Sciatic nerve (tissue), 2 donors: ENCODE measurements at places on chromosomes 13 and 19. TPM values are rescaled to one million over a fixed set of nuclear protein-coding genes. Genes with fewer than 3 reads are reported as not detected.

DNA sequence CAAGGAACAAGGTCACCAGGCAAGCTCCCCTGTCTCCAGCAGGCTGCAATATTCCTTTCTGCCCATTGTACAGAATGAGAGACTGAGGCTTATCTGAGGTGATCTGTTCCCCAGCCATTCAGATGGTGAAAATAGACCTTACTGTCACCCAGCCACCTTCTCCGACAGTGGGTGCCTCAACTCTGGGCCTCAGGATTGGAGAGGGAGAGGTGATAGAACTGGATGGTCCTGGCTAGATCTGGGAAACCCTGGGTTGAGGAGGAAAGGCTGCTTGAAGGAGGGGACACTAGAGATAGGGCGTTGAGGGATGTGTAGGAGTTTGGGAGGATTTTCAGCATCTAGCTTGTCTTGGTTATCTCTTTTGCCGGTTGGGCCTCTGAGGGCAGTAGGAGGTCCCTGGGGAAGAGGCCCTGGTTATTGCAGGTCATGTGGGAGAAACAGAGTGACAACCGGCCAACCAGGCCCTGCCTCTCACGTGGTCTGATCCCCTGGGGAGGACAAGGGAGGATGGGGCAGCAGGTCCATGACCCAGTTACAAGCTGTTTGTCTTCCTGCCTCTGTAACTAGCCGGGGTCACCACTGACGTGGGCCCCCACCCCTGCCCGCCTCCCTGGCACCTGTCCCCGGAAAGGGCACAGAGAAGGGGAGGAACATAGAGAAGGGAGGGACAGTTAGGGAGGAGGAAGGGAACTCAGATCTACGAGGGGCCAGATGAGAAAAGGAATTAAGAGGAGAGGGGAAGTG lies 8.2 kb downstream of the NFIC start:
- DNase-seq, result no peak

- no peak for DNase-seq
Observed at GRCh38 chr19:28019901-28020300, 1193.0 kb downstream of the UQCRFS1 start.

DNA sequence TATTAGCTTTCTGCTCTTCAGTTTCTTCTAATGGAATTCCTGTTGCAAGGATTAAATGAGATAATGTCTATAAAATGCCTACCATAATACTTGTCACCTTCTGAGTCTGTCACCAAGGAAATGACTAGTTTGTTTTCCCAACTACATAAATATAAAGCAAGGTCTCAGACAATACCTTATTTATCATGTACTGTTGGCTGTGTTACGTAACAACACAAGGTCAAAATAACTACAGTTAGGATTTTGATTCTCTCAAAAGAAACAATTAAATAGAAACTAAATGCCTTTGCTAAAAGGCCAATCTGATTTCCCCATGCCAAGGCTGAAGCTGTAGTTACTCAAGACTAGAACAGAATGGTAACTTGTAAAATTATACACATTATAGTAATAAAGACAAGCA lies 134.5 kb downstream of the PCDH9 start:
- DNase-seq, result no peak

- DNase-seq, result no peak
Observed at GRCh38 chr13:110445722-110446574, 115.6 kb downstream of the RAB20 start.

DNA sequence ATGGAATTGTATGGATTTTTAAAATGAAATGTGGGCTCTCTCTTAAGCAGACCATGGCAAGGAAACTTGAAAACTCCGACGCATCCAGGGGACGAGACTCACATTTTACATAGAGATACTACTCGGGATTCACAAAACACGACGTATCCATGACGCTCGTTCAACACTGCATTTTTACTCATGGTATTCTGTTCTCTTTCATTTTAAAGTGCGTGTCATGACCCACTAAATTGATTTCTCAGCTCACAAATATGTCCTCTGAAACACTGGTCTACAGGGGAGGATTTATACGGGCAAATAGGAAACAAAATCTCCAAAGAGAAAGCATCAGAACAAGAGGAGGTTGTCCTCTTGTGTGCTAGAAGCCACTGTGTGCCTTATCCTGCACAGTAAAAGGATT lies 523.5 kb downstream of the MYO16 start:
- DNase-seq, result no peak

GRCh38 chr13:49676581-49677298 lies 14.5 kb downstream of the EBPL start:
- DNase-seq, result no peak

The POLRMT gene
- total RNA-seq, result 36.1 TPM

The MBD3L2 gene
- not detected for total RNA-seq

The TINCR gene
- 3.7 TPM for total RNA-seq
